GM18507 (cell line): ENCODE measurements at places on chromosomes 6 and 20.

GRCh38 chr6:138690975-138691594 is 82.5 kb upstream of the CCDC28A start:
- DNase-seq, result no peak

GRCh38 chr6:36075656-36076055 is 48.0 kb downstream of the MAPK14 start:
- no peak for DNase-seq

DNA sequence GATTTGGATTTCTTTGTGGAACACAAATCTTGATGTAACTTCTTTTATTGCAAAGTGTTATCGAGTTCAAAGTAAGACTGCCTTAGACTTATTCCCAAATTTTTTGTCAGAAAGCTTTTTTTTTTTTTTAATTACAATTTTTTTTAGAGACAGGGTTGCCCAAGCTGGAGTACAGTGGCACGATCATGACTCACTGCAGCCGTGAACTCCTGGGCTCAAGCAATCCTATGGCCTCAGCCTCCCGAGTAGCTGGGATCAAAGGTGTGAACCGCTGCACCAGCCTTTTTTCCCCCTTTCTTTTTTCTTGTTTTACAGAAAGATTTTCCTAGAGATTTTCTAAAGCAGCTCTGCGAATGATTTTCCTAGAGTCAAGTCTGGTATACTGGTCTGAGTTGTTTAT is 2.8 kb downstream of the RIOK1 start:
- no peak for DNase-seq

DNA sequence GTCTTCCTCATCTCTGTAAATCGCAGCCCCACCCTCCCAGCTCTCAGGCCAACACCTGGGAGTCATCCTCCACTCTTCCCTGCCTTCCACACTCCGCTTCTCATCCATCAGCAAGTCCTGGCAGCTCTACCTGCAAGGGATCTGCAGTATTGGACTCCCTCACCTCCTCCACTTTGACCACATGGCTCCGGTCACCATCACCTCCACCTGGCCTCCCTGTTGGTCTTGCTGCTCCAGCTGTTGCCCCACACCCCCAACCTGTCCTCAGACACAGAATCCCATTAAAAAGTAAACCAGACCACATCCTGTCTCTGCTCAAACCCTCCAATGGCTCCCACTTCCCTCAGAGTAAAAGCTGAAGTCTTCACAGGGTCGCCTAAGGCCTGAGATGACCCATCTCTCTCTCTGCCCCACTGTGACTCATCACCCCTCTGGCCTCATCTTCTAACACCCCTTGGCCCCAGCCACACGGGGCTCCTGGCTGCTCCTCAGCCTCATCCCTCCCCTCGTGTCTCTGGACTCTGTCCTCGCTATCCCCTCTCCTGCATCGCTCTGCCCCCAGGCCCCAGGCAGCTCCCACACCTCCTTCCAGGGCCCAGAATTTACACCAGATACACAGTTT is 185.1 kb upstream of the SULF2 start:
- DNase-seq, result no peak

GRCh38 chr6:139262519-139263300 is 29.1 kb downstream of the TXLNB start:
- DNase-seq, result no peak

GRCh38 chr20:43681991-43682410 is 15.1 kb downstream of the MYBL2 start:
- no peak for DNase-seq

- DNase-seq, result no peak
Observed at GRCh38 chr6:679282-679681, 13.7 kb downstream of the EXOC2 start.

GRCh38 chr20:21693322-21693721 is 12.1 kb upstream of the PAX1 start:
- no peak for DNase-seq

GRCh38 chr6:149014631-149015534 is 268.1 kb downstream of the UST start:
- DNase-seq, result no peak

DNA sequence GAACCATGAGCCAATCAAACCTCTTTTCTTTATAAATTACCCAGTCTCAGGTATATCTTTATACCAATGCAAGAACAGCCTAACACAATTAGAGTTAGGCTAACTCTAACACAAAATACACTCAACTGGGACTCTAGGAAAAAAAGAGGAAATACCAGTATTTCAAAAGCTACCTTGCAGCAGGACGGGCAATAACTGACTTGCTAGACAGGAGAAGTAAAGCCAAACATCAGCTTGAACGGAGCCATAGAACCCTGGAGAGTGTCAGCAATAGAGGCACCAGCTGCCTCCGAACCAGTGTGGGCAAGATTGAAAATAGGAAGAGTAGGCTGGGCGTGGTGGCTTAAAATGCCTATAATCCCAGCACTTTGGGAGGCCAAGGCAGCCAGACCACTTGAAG is 162.0 kb upstream of the SOX4 start:
- DNase-seq, result no peak

- DNase-seq, result no peak
Observed at GRCh38 chr20:18224968-18225568, 63.3 kb upstream of the ZNF133 start.

- no peak for DNase-seq
Observed at GRCh38 chr6:97095311-97095850, 170.9 kb downstream of the KLHL32 start.

DNA sequence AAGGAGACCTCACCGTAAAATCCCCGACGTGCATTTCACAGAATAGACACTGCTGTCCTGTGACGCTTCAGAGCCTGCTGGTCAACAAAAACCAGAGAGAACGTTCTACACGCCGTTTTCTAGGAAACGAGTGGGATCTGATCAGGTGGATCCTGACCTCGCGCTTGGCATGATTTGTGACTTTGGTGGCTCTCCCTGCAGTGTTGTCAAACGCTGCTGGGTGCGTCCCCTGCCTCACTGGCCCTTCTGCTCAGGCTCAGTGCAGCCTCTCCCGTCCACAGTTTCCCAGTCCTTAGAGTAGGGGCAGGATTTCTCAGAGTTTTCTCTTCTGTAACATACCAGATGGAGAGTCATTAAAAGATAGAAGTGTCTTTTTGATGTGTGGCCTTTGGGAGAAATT is 27.6 kb upstream of the IRF4 start:
- no peak for DNase-seq

DNA sequence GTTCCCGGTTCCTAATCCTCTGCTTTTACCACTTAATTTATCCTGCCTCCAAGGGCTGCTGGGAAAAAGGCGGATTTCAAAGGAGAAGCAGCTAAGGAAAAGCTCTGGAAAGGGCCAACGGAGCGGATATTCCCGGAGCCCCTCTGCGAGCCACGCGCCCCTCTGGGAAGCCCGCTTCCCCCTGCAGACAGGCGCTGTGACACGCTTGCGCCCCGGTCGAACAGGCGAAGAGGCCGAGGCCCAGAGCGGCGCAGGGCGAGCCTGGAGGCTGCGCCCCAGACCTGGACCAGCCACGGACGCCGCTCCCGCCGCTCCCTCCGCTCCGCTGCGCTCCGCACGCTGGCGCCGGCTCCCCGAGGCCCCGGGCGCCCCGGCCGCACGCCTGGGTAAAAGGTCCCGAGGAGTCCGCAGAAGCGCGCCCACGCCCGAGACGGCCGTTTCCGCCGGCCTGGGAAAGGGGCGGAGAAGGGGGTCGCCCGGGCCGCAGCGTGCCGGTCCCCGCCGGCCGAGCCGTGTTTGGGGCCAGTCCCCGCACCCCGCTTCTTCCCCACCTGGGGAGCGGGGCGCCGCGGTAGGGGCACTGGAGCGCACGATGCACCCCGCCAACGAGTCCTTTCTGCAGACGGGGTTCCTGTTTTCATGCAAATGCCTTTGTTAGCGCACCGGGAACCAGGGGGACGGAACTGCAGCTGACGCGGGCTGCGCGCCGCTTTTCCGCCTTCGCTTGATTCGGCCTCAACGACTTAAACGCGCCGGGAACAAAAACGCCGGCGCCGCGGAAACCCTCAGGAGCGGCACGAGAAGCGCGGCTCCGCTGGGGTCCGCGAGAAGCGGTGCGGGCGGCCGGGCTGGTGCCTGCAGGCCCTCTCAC is 91.9 kb upstream of the SIRPA start:
- DNase-seq, result peak; percentile 35

- DNase-seq, result no peak
Observed at GRCh38 chr6:19836799-19837510, at the start of gene ID4. TSS of gene ID4 (plus strand) at chr6:19837370. CDS start at chr6:19837755, 385 bp downstream.

GRCh38 chr6:41974281-41974825 is 32.7 kb upstream of the CCND3 start:
- no peak for DNase-seq

GRCh38 chr6:148924226-148925012 is 177.6 kb downstream of the UST start:
- DNase-seq, result no peak

DNA sequence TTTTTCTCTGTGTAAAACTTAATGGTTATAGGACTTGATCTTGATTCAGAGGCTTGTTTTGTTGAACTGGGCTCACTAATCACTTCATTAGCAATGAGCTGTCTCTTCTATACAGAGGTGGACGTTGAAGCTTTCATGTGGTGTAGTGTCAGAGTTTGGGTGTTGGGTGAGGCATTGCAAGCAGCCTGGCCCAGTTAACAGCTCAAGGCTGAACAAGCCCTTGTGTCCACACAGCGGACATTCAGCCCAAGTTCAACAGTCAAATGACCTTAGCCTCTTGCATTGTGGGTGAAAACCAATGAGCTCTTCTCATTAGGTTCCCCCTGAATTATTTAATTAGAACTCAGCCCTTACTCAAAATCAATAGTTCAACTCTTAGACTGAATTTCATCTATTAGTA is 12.5 kb downstream of the COL10A1 start:
- no peak for DNase-seq

DNA sequence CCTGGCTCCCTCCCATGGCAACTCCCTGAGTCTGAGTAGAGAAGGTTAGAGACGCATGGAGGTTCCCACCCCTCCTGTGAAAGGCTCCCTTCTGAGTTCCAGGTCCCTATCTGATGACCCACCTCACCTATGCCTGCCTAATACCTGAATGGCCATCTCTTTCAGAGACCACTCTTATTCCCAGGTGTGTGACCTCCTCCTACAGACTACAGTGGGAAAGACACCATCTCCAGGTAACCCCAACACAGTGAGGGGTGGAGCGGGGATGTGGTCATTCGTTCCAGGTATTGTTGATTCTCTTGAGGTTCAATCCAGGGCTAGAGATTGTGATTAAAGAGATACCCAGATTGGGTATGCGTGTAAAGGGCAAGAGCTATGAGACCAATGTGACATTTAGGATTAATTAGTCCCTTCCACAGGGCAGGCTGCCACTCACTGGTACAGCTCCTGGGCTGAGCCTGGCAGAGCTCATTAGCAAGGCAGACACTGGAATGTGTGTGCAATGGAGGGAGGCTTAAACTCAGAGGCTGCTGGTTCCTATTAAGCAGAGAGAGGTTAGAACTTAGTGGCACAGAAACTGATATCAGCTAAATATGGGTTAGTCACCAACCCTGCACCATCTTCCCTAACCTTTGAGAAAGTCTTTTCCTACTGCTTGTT is 46.5 kb upstream of the IER3 start:
- DNase-seq, result no peak

GRCh38 chr6:70625436-70625835 is 42.2 kb upstream of the SMAP1 start:
- no peak for DNase-seq

DNA sequence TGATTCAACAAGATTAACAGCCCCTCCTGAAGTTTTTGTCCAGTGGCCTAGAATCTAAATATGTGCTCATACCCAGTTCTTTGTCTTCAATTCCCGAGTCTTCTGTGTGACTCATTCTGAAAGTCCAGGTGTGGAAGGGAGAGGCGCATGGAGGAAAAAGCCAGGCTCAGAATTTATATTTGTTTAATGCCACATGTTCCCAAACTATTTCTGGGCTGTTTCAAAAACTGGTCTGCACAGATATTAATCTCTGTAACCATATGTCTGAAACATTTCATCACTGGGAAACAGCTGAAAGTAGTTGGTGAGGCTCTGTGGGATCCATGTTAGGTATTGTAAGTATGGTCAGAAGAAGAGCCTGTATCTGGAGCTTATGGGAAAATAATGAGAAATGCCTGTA is 266.0 kb downstream of the PAX1 start:
- DNase-seq, result no peak

DNA sequence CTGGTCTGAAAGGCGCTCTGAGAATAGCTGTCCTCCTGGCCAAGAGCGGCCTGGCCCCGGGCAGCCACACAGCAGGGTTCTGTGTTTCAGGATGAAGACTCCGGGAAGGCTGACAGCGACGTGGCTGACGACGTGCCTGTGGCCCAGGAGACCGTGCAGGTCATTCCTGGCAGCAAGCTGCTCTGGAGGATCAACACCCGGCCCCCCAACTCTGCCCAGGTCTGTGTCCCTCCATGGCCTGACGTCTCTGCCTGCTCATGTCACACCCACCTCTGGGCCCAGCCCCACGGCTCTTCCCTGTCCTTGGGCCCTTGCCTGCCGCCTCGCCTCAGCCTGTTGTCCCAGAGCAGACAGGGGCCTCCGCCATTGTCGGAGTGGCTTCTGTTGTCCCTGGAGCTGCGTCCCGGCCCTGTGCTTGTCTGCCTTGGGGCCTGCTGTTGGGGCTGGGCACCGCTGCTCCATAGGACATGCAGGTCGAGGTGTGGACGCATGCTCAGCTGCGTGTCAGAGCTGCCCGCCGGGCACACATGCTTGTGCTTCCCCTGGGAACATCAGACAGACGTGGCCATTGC is 16.2 kb upstream of the ADRM1 start:
- no peak for DNase-seq

GRCh38 chr6:17015144-17015543 is 86.7 kb upstream of the STMND1 start:
- peak; percentile 39 for DNase-seq
